ENCODE measurements at places on chromosomes 4 and X. TPM values are rescaled to one million over a fixed set of nuclear protein-coding genes. Genes with fewer than 3 reads are reported as not detected.

DNA sequence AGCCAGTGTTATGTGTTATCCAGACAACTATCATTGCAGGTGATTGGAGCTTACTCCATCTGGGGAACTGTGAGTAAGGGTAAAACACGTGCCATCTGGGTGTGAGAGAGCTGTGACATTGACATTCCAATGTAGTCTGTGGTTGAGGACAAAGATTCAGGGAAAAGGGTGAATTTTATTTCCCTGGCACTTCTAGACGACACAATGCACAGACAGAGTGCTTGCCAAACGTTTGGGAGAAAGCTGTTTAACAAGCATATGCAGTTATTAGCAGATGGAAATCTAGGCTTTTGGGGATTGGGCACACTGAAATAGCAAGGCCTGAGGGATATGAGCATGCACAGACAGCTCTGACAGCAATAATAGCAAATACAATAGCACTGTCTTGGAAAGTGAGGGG, 21.3 kb upstream of the CTSO start:
- H3K4me1 ChIP-seq: no peaks in the 10 kb centered on the region
- DNase-seq: no peak
- H3K27ac ChIP-seq: no peak overlapping the region
- H3K36me3 ChIP-seq: no peaks in the 10 kb centered on the region
- no peak overlapping the region for H3K4me3 ChIP-seq
- no peaks in the 10 kb centered on the region for H3K27me3 ChIP-seq

DNA sequence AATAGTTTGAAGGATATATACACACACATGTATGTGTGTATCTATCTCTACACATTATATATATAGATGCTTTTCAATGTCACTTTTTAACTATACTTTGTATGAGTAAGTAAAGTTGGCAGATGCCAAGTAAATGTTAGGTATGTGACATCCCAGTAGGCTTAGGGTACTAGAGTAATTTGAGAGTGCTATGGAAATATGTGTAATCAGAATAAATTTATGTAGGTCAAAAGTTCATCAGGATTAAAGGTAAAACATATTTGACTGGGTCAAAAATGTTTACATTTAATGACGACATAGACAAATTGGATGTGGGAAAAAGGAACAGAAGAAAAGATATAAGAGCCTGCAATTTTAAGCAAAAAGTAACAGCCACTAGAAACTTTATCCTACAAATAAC, 588.8 kb downstream of the ANKRD50 start:
- H3K4me1 ChIP-seq: no peaks in the 10 kb centered on the region
- DNase-seq: no peak
- no peaks in the 10 kb centered on the region for H3K36me3 ChIP-seq

GRCh38 chr4:1981251-1982058, 27.3 kb downstream of the NELFA start:
- no peaks in the 10 kb centered on the region for H3K4me1 ChIP-seq
- H3K4me3 ChIP-seq: no peak overlapping the region
- DNase-seq: no peak
- H3K27me3 ChIP-seq: no peaks in the 10 kb centered on the region
- H3K36me3 ChIP-seq: peaks cover 51% of the 10 kb centered on the region

DNA sequence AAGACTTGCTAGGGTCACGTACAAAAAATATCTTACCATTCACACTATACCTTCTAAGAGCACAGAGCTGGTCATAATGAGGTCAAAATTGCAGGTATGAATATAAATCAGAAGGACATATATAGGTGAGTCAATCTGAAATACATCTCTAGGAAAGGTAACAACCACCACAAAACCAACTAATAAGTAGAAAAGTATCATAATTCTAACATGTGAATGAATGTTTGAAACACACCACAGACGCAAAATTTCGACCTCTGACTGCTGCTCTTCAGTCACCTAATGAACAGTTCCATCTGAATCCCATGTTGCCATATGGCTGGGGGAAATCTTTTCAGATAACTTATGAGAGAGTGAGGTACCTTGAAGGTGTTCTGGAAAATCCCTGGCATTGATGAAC, 22.1 kb downstream of the STAP1 start:
- no peak overlapping the region for H3K4me3 ChIP-seq
- no peaks in the 10 kb centered on the region for H3K4me1 ChIP-seq
- H3K36me3 ChIP-seq: no peaks in the 10 kb centered on the region
- DNase-seq: no peak
- H3K27me3 ChIP-seq: no peaks in the 10 kb centered on the region

DNA sequence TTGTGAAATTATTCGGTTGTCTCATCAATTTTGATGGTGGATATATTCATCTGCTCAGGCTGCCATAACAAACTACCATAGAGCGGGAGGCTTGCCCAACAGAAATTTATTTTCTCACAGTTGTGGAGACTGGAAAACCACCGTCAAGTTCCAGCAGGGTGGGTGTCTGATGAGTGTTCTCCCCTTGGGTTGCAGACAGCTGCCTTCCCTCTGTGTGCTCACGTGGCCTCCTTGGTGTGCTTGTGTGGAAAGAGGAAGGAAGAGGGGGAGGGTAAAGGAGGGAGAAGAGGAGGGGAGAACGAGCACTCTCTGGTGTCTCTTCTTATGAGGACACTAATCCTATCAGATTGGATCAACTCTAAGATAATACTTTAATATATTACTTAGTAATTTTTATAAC, 123.8 kb upstream of the TEX13D start:
- no peaks in the 10 kb centered on the region for H3K4me1 ChIP-seq
- no peaks in the 10 kb centered on the region for H3K27me3 ChIP-seq
- H3K27ac ChIP-seq: no peak overlapping the region
- no peak overlapping the region for H3K4me3 ChIP-seq

GRCh38 chr4:184000457-184001396, 95.6 kb downstream of the STOX2 start:
- H3K36me3 ChIP-seq: no peaks in the 10 kb centered on the region
- no peak overlapping the region for H3K27ac ChIP-seq
- no peaks in the 10 kb centered on the region for H3K4me1 ChIP-seq

DNA sequence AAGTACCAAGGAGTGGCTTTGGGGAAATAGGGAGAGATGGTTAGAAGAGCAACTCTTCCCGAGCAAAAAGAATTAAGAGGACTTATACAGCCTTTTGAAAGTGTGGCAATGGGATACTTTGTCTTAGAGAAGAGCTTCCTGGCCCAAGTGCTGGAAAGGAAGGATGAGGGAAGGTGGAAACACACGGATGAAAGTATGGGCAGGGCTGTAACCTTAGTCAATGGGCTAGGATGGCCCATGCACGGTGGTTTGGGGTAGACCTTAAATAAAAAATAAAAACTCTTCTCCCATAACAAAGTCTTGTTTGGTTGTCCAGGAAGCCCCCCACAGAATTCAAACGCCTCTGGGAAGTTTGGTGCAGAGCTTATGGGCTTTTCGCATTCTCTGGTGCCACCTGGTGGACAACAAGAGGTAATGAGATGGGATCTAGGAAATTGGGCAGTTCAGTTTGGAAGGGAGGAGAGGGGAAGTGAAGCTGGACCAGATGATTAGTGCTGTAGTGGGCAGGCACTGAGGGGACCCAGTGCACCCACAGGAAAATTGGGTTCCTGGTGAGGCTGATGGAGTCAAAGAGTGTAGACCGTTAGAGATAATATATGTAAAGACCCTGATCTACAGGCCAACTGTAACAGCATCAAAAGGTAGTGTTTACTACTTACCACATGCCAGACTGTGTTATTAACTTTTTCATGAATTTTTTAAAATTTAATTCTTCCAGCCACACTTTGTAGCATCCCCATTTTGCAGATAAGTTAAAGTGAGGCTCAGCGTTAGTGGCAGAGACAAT, 13.8 kb upstream of the ENOX2 start:
- no peaks in the 10 kb centered on the region for H3K27me3 ChIP-seq
- H3K4me1 ChIP-seq: no peaks in the 10 kb centered on the region
- H3K36me3 ChIP-seq: no peaks in the 10 kb centered on the region
- H3K4me3 ChIP-seq: no peak overlapping the region
- no peak for DNase-seq

DNA sequence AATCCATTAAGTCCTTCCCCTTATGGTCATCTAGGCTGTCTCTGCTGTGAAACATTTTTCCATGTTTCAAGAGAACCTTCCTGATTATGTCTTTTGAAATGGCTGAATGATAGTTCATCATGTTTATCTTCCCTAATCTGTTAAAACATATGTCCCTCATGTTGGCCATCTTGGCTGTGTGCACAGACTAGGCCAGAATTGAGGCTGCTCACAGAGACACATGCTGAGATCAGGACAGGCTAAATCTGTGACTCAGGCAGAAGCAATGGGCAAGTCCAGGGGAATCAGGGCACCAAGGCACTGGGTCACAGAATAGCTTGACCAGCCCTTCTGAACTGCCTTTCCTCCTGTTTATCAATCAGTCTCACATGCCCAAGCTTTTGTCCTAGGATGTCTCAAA, 78.3 kb downstream of the FHDC1 start:
- no peak for DNase-seq
- H3K36me3 ChIP-seq: no peaks in the 10 kb centered on the region
- no peak overlapping the region for H3K27ac ChIP-seq
- H3K4me1 ChIP-seq: no peaks in the 10 kb centered on the region
- no peak overlapping the region for H3K4me3 ChIP-seq
- no peaks in the 10 kb centered on the region for H3K27me3 ChIP-seq

- no peak overlapping the region for H3K4me3 ChIP-seq
- DNase-seq: peak; percentile 77
- peaks cover 35% of the 10 kb centered on the region for H3K4me1 ChIP-seq
- no peaks in the 10 kb centered on the region for H3K27me3 ChIP-seq
- H3K36me3 ChIP-seq: no peaks in the 10 kb centered on the region
These were observed 152.5 kb upstream of the SPRY1 start for GRCh38 chr4:123244137-123244536.

DNA sequence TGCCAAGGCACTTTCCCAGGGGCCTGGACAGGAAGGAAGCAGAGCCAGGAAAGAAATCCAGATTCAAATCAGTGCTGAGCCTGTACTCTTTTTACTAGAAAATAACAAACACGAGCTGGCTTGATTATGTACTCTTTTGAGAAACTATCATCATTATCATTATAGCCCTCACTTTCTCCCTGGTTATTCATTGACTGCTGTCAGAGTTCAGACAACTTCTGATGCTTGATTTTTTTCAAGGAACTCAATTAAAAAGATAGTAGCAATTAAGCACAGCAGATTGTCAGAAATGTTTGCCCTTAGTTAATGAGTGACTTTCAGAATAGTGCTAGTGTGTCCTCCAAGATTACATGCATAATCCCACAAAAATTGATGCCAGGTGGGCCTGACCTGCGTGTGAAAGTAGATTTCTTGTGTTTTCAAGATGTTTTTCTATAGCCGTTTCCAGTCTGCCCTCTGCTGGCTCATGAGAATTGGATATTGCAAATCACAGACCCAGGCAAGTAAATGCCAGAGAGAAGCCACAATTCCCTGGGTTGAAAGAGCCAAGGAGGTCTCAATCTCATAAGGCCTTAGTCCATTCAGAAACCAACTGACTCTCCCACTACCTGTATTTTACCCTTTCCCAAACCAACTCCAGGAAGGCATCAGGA, 14.3 kb upstream of the PNPLA4 start:
- no peak overlapping the region for H3K4me3 ChIP-seq
- H3K27me3 ChIP-seq: no peaks in the 10 kb centered on the region
- H3K27ac ChIP-seq: no peak overlapping the region
- no peaks in the 10 kb centered on the region for H3K36me3 ChIP-seq

DNA sequence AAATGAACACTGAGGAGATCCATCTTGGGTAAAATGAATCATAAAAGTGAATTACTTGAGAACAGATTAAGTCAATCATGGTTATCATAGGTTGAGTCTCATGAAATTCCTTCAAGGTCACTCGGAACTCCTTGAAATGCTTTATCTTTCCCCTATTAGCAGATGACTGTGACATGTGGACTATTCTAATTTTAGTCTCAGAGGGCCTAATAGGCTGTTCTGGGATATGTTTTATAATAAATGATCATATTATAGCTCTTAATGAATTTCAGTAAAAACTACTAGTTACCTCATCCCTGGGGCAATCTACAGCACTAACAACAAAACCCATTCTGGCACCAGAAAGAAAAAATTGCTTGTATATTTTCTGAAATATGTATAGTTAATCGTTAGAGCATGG, 44.7 kb downstream of the SPATA4 start:
- H3K27me3 ChIP-seq: no peaks in the 10 kb centered on the region
- peak overlapping the region; percentile 60 for H3K27ac ChIP-seq
- H3K4me3 ChIP-seq: no peak overlapping the region
- H3K36me3 ChIP-seq: no peaks in the 10 kb centered on the region
- no peak for DNase-seq

DNA sequence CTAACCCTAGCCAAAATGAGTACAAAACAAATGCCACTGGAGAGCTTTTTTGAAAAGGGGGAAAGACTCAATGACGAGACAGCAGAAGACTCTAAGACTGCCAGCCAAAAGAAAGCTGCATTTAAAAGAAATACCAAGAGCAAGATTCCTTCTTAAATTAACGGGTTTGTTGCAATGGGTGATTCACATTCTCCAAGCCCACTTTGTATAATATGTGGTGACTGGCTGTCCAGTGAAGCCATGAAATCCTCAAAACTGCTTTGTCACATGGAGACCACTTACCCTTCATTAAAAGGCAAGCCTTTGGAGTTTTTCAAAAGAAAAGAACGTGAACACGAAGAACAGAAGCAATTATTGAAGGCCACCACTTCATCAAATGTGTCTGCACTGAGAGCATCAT, 68.2 kb downstream of the MRPL1 start:
- H3K4me1 ChIP-seq: peaks cover 11% of the 10 kb centered on the region
- no peak for DNase-seq
- H3K27me3 ChIP-seq: no peaks in the 10 kb centered on the region

DNA sequence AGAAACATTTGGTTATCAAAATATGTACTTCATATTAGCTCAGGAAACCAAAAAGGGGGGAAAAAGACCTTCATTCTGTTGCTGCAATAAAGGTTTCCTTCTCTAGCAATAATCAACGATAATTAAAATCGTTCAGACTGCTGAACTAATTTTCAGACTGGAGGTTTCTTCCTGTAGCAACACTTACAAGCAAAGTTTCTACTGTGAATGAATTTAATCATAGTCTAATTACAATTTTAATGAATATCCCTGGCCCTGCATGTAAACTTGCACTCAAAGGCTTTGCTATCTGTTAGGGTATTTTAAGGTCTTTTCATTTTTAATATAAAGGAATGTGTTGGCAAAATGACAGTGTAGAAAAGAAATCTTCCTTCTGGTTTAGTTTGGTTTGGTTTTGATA, 265.2 kb downstream of the QDPR start:
- H3K27ac ChIP-seq: no peak overlapping the region
- DNase-seq: no peak
- no peak overlapping the region for H3K4me3 ChIP-seq

Gene SPACA5
- total RNA-seq: not detected

Gene SYP
- total RNA-seq: 8.0 TPM

Gene RGN
- 6.1 TPM for total RNA-seq

Gene MAGEB1
- not detected for total RNA-seq

Gene ITGB1BP2
- 14.1 TPM for total RNA-seq

Gene MAOA
- total RNA-seq: 116 TPM

Gene FREM3
- total RNA-seq: not detected

Gene AR
- 7.8 TPM for total RNA-seq

Gene TCEAL5
- total RNA-seq: not detected

Gene DRP2
- 4.8 TPM for total RNA-seq

Measured in sigmoid colon (tissue), 7 donors.